Nucleus accumbens (tissue), 56 donors: ENCODE measurements at places on chromosomes 3 and 15.

- no peak for DNase-seq
Observed at GRCh38 chr3:186002884-186003472, 65.2 kb upstream of the TRA2B start.

- DNase-seq, result no peak
Observed at GRCh38 chr3:59319442-59319841, 269.6 kb upstream of the CFAP20DC start.

DNA sequence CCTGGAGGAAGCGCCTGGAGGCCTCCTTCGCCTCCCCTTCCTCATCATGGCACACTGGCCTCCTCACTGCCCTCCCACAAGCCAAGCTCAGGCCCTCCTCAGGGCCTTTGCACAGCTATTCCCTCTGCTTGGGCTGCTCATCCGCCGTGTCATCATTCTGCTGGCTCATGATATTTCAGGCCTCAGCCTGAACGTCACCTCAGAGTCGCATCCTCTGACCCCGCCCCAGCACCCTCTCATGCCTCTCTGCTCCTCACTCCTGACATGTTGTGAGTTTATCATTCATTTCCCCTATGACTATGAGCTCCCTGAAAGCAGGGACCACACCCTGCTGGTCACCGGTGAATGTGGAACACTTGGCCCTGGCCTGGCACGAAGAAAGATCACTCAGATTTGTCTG lies 20.7 kb upstream of the POC1A start:
- DNase-seq, result no peak

GRCh38 chr3:50323614-50324199 lies 1.2 kb upstream of the HYAL2 start:
- DNase-seq, result no peak

DNA sequence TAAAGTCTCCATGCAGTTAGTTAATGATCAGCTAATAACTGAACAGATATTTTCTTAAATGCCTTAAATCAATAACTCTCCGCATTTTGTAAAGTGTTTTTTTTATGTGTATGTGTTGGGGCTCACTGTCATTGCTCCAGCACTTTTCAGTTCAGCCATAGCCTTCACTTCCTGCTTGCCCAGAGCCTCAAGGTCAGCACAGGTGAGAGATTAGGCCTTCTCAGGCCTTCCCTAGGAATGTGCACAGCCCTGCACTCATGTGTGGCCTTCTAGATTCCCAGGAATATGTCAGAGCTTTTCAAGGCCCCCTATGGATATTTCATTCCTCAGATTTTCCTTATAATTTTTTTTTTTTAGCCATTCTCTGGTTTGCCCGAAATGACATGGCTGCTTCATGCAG lies 77.6 kb upstream of the MANF start:
- no peak for DNase-seq

DNA sequence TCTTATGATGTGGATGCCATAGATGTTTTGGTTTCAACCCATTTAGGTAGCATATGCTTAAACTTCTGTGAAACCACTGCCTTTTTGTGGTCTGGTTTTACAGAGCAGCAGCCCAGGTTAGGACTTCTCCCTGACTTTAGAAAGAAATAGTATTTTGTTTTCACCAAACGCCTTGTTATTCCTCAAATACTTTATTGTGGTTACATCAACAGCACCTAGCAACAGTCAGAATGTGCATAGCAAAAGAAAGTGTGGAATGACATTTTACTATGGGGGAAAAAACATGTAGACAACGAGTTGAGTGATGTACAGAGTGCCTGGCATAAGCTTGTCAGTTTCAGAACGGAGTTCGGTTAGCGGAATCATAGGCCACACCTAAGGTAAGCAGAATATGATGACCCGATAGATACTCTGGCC lies 159.2 kb downstream of the TPRG1 start:
- DNase-seq, result no peak

GRCh38 chr15:93983526-93983925 lies 247.8 kb upstream of the MCTP2 start:
- no peak for DNase-seq

GRCh38 chr15:85311647-85312046 lies 68.8 kb upstream of the AKAP13 start:
- no peak for DNase-seq

DNA sequence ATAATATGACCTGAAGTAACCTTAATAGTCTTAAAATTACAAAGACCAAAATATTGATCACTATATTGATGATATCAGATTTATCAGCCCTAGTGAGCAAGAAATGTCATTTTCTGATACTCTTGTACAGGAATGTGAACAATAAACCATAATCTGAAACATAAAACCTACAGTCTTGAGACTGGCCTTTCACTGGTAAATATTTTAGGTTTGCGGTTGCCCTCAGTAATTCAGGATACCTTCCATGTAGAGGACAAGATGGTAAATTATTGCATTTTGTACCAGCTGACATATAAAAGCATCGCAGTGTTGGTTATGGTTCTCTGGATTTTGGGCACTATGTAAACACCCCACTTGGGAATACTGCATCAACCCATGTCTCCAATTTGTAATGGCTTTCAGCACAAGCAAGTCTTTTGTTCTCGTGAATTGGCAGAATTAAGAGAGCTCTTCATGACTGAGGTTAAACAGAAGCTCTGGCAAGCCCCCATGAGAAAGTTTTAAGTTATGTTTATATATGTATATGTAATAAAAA lies 128.5 kb downstream of the LMLN start:
- no peak for DNase-seq

DNA sequence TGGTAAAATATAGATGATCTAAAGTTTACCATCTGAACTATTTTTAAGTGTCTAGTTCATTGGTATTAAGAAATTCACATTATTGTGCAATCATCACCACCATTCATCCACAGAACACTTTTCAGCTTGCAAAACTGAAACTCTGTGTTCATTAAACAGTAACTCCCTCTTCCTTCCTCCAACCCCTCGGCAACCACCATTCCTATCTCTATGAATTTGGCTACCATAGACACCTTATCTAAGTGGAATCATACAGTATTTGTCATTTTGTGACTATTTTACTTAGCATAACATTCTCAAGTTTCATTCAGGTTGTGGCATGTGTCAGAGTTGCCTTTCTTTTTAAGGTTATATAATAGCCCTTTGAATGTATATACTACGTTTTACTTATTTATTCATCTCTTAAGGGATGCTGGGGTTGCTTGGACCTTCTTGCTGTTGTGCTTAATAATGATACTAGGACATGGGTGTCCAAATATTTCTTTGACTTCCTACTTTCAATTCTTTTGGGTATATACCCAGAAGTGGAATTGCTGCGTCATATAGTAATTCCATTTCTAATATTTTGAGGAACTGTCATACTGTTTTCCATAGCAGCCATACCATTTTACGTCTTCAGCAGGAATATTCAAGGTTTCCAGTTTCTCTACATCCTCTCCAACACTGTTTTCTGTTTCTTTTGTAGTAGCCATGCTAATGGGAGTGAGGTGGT lies 20.9 kb downstream of the KAT2B start:
- DNase-seq, result no peak

GRCh38 chr15:41024885-41025284 lies 71.6 kb downstream of the CHAC1 start:
- DNase-seq, result no peak

DNA sequence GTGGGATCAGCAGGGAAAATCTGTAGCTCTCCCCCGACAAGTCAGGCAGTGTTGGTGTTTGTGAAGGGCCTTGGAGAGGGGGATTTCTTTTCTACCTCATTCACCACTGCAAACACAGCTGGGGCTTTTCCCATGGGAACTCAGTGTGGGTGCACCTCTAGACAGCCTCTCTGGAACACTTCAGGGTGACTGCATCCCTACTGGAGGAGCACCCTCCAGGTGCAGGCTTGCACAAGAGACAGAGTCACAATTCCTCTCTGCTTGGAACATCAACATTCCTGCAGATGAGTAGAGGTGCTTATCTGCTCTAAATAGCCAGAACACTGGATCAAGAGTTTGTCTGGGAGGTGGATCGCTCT lies 72.7 kb upstream of the AKAP13 start:
- no peak for DNase-seq

DNA sequence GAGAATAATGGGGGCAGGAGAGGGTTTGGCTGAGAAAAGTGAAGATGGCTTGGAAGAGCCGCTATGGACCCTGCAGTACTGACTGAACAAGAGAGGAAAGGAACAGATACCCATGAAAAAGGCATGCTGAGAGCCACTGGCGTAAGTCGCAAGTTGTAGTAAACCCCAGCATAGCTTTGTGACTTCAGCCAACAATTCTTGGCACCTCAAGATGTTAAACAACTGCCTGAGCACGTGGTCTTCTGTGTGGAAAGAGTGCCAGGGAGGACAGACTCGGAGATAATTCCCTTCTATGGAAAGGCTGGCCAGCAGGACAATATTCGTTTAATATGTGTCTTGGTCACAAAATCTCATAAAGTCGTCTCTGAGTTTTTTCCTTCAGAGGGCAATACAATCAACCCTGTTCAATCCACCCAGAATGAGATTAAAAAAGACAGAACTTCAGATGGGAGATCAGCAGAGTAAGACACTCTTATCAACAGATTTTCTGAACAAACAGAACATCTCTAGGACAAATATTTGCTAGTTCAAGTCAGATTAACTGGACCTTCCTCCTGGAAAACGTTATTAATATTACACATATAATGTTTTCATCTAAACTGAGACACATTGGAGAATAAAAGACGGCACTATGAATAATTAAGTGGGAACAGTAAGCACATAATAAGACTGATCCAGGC lies 49.2 kb downstream of the NEK10 start:
- DNase-seq, result no peak

- DNase-seq, result peak; percentile 71
Observed at GRCh38 chr3:184345317-184346144, 8.1 kb downstream of the FAM131A start.

DNA sequence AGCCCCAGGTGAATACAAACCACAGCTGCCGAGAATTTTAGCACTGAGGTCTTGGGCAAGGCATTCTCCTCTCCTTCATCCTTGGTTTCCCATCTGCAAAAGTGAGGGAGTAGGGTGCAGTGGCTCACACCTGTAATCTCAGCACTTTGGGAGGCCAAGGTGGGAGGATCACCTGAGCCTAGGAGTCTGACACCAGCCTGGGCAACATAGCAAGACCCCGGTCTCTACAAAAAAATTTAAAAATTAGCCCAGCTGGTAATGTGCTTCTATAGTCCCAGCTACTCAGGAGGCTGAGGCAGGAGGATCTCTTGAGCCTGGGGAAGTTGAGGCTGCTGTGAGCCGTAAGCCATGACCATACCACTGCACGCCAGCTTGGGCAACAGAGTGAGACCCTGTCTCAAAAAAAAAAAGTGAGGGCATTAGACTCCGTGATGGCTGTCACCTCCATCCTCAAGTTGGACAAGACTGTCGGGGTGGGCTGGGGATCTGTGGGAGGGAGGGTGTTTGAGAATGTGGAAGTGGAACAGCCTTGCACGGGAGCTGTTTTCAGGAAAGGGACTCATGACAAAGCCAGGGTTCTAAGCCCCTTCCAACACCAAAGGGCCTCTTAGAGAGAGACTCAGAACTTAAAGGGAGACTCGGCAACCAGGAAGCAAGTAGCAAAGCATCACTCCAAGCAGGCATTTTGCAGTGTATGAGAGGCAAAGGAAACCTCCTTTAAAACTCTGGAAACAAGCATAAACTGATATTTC lies 46.0 kb upstream of the FURIN start:
- DNase-seq, result no peak

DNA sequence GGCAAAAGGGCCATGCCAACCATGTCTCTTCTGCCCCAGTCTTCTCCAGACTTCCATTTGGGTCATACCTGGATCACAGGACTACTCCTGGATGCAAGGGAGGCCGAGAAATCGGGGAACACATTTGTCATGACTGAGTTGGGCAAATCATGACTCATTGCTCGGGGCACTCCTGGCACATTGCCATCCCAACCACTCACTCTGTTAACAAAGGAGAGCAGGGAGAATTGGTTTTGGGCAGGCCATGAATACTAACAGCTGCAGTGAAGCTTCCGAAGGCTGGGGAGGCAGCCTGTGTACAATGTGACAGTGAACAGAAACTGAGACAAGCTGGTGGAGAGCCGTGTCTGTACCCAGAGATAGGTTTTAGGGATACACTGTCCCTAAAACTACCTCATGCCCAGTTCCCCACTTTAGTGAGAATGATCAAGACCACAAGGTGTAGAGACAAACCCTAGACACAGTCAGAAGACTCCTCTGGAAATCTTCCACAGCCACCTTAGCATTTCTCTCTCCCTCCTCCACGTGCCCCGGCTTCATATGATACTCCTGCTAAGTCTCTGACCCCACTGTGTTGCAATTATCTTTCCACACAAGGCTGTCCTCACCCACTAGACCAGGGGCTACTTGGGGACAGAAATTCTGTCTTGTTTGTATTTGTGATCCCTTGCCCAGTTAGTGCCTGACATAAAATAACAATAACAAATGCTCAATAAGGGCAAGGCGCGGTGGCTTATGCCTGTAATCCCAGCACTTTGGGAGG lies 10.5 kb upstream of the BUB1B start:
- no peak for DNase-seq

- no peak for DNase-seq
Observed at GRCh38 chr3:129461461-129462146, 21.6 kb downstream of the IFT122 start.

DNA sequence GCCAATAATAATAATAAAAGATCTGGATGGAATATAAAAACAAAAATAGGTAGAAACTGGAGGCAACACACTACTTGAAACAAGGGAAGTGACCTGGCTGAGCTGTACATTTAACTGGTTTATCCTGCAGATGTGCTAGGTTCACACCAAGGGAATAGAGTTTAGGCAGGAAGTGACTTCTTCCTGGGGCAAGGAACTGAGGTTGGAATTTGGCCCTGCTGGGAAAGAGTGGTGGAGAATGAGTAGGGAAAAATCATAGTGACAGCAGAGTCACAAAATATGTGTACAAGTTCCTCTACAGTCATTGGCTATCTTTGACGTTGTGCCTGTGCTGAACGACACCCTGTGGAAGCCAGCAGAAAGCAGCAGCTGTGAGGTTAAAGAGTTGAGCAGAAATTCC lies 44.1 kb downstream of the ARHGAP11B start:
- no peak for DNase-seq

GRCh38 chr3:187679638-187680396 lies 9.6 kb upstream of the SST start:
- peak; percentile 20 for DNase-seq

GRCh38 chr3:197798863-197799262 lies 7.8 kb downstream of the LRCH3 start:
- no peak for DNase-seq

DNA sequence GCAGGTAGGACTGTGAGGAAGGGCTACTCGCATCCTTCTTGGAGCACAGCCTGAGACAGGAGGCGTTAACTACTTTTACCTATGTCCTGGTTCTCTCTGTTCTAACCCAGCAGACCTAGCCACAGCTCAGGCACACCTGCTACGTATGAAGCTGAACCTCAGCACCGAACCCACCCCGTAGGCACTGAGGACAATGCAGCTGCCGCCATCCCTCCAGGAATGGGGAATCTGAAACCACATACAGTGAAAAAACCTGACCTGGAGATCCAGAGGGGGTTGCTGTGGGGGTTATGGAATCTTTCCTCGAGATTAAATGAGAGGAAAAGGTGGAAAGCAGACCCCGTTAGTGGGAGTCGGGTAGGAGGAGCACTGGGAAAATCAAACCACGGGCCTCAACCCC lies 14.4 kb downstream of the MST1R start:
- no peak for DNase-seq

DNA sequence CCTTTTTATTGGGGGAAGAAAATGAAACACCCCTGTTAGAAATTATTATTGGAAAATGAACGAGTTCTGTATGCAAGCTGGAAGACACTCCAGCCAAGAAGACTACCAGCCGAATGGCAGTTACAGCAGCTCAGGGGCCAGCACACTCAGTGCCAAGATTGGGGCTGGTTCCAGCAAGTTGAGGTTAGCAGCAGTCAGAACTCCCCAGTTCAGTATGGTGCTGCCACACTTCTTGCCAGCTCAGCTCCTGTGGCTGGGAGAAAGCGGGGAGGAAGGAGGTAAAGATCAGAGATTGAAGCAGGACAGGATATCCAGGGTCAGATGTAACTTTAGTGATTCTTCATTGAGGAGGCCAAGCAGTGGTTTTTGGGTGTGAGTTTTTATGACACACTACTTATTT lies 280.2 kb upstream of the NR2E3 start:
- no peak for DNase-seq
